Thoracic aorta (tissue), 2 donors: ENCODE measurements at places on chromosomes 6 and 20. TPM values are rescaled to one million over a fixed set of nuclear protein-coding genes. Genes with fewer than 3 reads are reported as not detected.
A peak's percentile ranks its signal among the peaks of the same experiment; 100 is the strongest.

- no peak for DNase-seq
Observed at GRCh38 chr6:129748212-129748900, 38.4 kb upstream of the ARHGAP18 start.

The B3GAT2 gene
- total RNA-seq = not detected

DNA sequence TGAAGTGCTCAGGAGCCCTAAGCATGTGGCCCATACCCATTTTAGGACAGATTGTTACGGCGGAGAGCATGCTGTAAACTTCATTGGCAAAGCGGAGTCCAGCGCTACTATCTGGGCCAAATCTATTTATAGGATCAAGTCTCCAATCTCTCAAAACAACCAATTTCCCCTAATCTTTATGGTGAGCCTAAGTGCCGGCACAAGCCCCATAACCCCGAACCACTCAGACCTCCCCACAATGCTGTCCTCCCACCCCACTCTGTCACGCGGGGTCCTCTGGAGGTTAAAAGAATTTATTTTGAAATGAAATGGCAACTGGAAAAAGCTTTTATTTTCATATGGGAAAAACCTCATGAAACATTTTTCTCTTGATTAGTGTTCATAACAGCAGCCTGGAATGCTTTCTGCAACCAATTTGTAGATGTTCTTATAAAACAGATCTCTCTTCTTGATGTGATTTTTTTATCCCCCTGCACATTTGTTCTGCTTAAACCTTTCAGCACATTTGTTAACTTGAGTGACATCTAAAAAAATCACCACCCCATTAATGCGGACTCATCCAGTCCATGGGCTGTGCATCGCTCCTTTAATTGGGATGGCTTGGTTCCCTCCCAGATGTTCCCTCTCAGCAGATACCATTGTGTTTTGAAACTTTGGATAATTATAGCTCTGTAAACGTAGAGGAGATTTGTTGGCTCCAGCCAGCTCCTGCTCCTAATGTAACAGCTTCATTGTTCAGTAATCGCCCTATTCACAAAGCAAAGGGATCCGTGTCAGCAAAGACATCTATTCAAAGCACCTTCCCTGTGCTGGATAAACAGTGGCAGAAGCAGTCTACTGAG, 323.6 kb downstream of the CD83 start:
- DNase-seq = no peak

The ZNF311 gene
- total RNA-seq = 0.35 TPM

GRCh38 chr6:156534594-156534993, 242.6 kb upstream of the ARID1B start:
- no peak for DNase-seq

DNA sequence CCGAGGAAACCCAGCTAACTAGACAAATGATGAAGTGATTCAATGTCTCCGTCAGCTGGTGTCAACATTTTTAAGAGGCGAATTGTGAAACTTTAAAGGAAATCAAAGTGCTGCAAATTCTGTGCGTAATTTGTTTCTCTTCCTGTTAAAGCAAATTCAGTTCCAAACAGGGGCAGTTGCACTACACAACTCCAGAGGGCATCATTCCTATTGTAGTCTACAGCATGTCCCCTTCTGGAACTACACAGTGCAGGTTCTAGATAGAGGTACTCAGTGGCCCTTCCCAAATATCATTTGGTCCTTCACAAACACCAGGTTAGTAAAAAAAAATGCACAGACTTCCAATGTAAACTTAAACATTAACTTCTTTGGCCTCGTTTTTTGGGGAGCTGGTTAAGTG, 38.3 kb upstream of the SMLR1 start:
- no peak for DNase-seq

DNA sequence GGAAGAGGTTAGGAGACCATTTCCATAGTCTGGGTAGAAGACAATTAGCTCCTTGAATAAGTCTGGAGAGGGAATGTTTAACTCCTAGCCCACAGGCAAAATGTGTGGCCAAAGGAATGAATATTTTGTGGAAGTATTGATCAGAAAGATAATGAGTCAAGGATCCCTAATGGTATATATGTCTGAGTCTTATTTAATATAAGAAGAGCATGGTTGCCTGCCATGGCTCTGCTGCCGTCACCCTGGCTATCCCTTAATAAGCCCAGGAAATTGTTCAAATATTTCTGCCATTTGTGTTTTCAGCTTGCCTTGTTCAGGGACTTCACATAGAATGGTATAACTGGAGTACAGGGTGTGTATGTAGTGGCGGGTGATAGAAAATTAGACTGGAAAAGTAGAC, 18.1 kb upstream of the CALHM6 start:
- DNase-seq = no peak

GRCh38 chr6:122817358-122817757, 28.3 kb downstream of the SMPDL3A start:
- no peak for DNase-seq

GRCh38 chr20:51946586-51946985, 144.3 kb upstream of the SALL4 start:
- DNase-seq = no peak

The STMND1 gene
- total RNA-seq = not detected

- DNase-seq = peak; percentile 84
Observed at GRCh38 chr6:89035252-89036101, 45.1 kb upstream of the PNRC1 start.

DNA sequence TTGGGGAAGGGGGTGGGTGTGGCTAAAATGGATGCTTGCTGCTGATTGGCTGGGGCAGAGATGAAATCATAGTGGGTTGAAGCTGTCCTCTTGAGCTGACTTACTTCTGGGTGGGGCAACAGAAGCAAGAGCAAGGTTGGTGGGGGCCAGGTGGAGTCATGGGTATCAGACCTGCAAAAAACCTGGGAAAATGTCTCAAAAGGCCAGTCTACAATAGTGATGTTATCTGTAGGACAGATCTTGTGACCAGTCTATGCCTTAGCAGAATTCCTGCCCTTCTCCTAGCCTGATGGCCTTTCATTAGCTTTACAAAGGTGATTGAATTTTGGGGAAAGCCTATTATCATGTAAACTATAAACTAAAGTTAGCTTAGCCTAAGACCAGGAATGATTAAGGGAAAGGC, 945.7 kb downstream of the KIF16B start:
- no peak for DNase-seq

DNA sequence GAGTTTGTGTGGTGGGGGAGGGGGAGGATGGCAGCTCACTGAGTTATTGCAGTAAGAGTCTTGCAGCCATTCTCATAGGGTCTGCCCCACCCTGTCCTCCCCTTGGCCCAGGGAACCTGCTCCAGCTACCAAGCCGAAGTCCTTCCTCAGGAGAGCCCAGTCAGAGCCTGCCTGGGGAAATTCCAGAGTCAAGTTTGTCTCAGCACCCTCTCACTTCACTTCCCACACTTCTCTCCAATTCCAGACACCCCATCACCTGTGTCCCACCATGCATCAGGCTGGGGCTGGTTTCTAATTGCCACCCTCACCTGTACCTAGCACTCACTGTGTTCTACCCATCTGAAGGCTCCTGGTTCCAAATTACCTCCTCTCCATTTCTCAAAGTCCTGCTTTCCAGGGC, 10.3 kb upstream of the SLC22A16 start:
- no peak for DNase-seq

DNA sequence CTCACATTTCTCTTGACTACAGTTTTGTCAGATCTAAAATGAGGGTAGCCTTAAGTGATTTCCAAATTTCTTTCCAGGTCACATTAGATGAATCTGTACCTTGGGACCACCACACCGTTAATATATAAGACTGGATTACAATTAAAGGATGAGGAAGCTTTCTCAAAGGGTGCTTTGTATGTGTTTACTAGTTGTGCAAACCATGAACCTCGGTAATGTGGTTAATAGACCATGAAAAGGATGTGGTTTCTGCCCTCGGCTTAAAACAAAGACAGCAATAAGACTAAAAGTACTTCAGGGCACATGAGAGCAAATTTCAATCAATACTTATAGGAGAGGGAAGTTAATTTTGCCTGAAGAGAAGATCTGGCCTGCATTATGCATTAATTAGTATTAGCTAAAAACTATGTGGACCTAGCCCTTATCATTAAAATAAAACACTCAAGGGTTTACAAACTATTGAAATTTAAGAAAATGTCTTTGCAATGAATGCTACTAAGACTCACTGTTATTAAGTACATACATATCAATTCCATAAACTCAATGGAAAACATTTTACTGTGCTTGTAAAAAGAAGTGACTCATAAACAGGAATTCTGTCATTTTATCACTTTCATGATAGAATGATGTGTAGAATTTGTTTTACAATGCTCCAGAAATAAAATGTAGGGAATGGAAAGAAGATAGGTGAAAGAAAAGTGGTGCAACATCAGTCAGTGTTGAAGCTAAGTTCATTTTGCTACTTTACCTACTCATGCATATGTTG, 936 bp upstream of the TMX4 start:
- DNase-seq = no peak

The NELFCD gene
- 52.6 TPM for total RNA-seq

DNA sequence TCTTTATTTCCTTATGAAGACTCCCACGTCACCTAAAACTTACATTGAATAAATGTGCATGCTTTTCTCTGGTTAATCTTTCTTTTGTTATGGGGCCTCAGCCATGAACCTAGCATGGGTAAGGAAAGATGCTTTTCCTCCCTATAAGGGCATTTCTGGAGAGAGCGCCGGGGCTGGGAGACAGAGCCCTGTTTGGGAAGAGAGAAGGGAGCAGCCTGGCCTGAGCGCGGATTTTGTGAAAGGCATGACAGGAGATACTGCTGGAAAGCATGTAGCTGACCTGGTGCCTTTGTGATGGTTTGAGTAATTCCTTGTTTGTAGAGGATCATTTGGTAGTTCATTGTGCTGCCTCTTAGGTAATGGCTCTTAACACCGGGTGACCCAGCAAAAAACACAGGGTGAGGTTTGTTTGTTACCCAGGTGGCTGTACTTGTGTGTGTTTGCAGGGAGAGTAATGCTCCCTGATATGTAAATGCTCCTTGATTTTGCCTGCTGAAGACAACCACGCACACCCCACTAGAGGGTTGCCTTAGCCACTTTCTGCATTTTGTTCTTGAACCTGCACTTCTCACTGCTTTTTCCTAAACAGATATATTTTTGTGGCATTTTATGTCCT, 59.2 kb downstream of the ANKRD6 start:
- DNase-seq = no peak

DNA sequence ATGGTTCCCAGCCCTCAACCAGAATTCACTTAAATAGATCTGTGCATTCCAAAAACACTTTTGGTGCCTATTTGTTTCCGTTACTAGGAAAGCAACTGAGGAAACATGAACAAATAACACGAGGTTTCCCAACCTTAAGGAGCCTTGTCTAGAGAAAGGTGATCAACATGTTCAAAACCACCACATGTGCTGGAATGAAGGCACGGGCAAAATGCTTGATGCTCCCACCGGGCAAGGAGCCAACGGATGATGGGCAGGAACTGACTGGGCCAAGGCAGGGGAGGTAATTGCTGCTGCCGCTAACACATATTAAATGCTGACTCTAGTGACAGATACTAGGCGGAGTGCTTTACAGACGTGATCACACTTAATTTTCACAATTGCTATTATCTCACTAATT, 2.5 kb downstream of the MYLK4 start:
- DNase-seq = no peak

DNA sequence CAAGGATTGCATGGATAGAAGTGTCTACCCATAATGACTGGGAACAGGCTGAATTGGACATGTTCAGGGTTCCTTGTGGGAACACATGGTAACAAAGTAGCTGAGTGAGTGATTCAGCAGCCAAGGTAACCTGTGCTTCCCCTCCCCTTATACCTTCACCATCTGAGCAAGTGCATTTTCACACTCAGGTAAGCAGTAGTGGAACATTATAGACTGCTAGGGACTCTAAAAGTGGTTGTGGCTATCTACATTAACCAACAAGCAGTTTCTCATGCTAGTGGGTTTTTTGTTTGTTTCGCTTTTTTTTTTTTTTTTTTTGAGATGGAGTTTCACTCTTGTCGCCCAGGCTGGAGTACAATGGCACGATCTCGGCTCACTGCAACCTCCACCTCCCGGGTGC, 41.4 kb downstream of the KIZ start:
- no peak for DNase-seq

DNA sequence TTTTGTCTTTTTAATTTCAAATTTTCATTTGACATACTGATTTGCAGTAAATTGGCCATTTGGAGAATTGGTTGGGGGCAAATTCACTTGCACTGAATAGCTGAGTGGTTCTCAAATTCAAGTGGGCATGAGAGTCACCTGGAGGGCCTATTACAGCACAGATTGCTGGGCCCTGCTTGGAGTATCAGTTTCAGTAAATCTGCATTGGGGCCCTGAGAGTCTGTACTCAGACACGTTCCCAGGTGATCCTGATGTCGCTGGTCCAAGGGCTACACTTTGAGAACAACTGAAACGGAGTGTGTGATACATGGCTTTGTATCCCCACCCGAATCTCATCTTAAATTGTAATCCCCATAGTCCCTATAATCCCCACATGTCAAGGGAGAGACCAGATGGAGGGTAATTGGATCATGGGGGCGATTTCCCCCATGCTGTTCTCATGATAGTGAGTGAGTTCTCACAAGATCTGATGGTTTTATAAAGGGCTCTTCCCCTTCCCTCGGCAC, 115.9 kb downstream of the KLHL32 start:
- DNase-seq = no peak

DNA sequence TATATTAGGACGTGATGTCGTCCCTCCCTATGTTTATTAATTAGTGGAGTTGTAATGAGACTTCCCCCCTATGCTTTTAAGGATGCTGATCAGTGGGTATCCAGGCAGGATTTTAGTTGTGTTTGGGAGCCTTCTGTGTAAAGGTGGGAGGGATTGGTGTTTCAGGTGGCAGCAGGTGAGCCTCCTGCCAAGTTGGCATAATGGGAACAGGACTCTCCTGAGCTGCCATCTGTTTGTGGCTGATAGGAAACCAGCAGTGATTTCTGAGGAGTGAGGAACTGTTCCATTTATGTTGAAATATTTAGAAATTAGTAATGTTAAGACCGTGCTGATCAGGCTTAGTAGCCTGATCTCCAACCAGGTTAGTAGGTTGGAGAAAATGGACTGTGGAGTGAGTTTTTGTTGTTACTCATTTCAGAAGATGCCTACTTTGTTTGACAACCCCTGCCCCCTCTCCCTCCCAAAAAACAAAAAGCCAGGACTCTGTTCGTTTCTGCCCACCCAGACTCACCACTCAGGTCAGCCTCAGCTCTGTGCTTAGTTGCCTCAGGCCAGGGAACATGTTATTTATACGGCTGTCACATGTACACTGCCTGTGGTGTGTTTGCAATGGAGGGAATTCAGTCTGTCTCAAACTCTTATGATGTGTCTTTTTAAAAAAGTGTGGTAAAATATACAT, 55.4 kb upstream of the TULP4 start:
- no peak for DNase-seq

DNA sequence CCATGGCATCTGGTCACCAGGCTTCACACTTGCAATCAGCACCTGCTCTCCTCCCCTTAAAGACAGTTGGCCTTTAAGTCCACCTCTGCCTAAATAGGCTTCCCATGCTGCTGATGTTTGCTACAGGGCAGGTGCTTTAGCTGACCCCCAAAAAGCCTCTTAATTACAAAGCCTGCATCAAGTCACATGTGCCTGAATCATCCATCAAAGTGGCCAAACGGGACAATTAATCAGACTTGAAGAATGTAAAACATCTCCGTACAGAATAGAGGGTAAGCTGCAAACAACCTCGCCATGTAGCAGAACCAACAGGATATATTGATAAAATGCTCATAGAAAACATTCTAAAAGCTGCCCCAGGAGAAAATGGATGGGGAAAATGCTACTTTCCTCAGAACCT, 7.4 kb downstream of the LY86 start:
- no peak for DNase-seq

- no peak for DNase-seq
Observed at GRCh38 chr20:3046677-3047462, 1.0 kb downstream of the MRPS26 start.
